ENCODE measurements at places on chromosomes 16 and 17.
A peak's percentile ranks its signal among the peaks of the same experiment; 100 is the strongest.

DNA sequence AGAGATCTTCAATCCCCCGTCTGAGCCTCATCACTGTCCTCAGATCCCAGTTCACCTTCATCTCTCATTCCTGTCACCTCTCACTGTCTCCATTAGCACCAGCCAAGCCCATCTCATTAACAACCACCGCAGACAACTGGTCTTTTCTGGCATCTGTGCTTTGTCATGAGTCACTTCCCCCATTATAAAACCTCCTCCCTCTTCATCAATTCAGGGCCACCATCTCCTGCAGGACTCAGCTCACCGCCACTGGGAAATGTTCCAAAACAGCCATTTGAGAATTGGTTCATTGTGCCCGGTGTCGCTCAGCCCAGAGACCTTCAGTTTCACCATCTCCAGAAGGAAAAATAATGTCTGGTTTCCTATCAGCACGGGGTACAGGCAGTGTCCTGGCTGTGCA is 56.9 kb upstream of the TEKT3 start:
- DNase-seq = no peak

DNA sequence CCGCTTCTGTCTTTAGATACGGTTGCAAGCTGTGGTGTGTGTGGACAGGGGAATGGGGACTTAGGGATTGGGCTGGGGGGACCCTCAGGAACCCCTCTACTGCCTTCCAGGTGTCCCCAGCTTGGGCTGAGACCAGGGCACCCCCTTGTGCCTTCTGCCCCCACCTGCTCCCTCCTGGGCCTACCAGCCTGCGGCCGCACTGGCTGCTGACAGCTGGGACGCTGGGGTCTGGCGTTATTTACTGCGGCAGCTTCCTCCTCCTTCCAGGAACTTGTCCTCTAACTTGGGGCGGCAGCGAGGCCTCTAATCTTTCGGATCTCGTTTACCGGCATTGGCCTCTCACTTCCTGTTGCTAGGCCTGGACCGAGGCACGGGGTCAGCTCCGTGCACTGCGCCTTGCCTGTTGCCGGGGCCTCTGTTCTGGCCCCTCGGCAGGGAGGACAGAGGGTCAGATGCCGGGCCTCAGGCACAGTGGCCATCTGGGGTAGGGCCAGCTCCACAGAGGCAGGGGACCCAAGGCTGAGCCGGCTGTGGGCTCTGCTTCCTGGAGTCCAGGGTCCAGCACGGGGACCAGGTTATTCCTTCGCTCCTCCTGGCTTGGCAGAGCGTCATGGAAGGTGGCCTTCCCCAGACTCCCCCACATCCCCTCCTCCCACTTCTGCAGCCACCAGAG is 31.8 kb downstream of the TMEM235 start:
- no peak for DNase-seq

DNA sequence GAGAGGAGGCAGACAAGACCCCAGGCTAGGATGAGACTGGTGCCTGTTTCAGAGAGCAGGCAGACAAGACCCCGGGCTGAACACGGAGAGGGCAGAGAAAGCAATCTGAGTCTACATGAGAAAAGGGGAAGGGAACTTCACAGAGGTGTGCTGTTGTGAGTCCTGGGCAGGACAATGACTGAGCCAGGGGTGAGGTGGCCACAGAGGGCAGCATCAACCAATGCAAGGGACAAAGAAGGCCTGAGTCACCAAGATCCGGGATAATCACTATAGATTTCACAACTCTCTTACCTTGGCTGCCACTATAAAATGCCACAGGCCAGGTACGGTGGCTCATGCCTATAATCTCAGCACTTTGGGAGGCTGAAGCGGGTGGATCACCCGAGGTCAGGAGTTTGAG is 89.0 kb downstream of the SLC39A11 start:
- DNase-seq = no peak

GRCh38 chr16:84266451-84266850 is 26.6 kb upstream of the KCNG4 start:
- DNase-seq = no peak

DNA sequence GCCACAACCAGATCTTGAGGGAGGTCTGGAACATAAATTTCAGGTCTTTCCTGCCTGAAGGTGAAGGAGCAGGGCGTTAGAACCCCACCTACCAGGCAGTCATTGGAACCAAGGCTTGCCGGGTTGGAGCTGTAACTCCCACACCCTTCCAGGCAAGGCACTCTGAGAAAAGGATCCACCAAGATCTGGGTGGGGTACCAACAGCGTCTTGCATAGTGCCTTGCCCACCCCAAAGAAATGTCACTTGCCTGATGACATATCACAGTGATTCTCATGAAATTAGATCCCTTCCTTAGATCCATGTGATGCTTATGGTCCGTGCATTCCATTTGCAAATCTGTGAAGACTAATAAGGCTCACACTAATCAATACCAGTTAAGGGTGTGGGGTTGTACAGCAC is 201.3 kb downstream of the KATNIP start:
- no peak for DNase-seq

DNA sequence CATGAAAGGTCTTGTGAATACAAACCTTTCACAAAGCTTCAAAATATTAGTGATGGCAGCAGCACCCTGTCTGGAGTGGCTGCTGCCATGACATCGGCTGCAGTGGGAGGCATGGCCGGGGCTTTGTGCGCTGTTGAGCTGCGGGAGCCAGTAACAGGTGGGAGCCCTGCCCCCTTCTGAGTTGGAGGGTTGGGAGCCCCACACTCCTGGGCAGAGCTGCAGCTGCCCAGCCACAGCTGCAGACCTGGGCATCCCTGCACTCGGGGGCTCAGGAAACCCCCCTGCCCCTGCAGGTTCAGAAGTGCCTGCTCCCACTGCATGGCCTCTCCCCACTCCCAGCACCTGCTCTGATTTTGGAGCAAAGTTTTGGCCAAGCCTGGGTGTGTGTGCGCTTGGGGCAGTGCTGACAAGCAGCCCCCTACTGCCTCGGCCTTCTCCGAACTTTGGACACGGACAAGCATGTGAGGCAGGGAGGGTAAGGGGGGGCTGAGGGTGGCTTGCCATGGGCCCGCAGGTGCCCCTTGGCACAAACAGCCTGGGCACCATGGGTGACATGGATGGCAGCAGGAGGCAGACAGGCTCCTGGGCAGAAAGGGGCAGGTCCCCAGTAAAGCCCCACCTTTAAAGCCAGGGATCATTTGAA is 42.7 kb downstream of the IST1 start:
- DNase-seq = no peak

DNA sequence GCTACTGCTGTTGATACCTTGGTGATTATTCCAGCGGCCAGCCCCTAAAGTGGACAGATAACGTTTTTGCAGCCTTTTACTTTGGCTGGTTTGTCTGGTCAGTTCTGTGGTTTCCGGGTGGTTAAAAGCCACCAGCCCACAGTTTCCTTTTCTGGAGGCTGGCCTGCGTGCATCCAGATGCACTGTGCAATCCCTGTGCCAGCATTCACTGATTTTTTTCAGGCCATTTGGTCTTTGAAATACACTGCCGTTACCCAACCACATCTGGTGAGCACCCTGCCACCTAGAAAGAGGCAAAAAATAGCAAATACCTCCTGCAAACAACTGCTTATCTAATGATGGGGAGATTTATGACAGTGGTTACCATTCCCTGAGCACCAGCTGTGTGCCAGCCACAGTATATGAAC is 797 bp downstream of the NUDT7 start:
- no peak for DNase-seq

GRCh38 chr16:83212301-83212841 is 585.6 kb downstream of the CDH13 start:
- no peak for DNase-seq

- no peak for DNase-seq
Observed at GRCh38 chr17:74870512-74870911, 2.3 kb downstream of the FDXR start.

- no peak for DNase-seq
Observed at GRCh38 chr16:57708168-57708567, 13.6 kb downstream of the DRC7 start.

DNA sequence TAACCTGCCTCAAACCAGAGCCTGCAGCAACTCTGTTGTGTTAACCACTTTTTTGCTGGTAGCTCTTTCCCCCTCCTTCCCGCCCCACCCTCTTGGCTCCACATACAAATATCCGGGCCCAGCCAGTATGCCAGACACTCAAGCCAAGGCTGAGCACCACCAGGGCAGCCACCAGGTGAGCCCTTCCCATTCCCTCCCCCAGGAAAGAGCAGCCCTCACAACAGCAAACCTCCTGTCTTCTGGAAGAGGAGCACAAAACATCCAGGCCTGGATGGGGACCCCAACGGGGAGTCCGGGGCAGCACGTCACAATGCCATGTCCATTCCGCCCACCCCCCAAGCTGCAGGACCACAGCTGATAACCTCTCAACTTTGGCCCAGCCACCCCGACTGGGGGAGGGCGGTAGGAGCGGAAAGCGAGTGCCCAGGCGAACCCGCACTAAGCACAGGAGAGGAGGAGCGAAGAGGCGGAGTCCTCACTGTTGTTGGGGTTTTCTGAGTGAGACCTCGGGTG is 757 bp downstream of the ORMDL3 start:
- peak; percentile 35 for DNase-seq

DNA sequence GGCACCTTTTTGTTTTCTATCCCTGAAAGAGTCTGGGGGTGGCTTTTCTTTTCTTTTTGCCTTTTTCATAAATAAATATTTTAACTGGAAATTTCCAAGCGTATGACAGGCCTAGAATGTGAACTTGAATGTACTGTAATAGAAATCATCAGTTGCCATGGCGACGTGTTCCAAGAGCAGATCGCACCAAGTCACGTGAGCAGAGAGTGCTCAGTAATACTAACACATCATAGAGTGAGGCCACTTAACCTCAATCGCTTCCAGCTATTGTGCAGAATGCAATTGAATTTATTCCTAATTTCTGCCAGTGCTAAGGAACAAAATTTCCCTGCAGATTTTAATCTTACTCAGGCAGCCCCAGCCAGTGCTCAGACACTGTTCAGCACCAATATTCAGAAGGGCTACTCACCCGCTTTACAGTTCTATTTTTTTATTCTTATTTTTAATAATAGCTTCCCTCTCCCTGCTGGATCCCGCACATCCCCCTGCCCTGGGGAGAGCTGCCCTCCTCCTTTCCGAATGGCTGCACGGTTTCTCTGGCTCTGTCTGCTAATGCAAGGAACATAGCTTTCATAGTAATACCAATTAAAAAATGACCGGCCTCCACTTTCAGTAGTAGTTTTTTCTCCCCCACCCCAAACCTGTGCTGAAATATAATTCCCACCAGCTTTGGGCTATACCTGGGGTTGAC is 26.2 kb upstream of the PMFBP1 start:
- DNase-seq = no peak
